Activated T-cell treated with anti-CD3 and anti-CD28 coated beads, Interleukin-2, amount 50 U/mL, for 72 hours (primary cell): ENCODE measurements at places on chromosomes 16 and 17.

GRCh38 chr17:48471817-48472410 lies 41.9 kb upstream of the SKAP1 start:
- no peak for DNase-seq

- DNase-seq, result no peak
Observed at GRCh38 chr16:74657870-74658642, 8.6 kb downstream of the RFWD3 start.

GRCh38 chr17:27956601-27957445 lies 63.7 kb upstream of the LYRM9 start:
- DNase-seq, result no peak

DNA sequence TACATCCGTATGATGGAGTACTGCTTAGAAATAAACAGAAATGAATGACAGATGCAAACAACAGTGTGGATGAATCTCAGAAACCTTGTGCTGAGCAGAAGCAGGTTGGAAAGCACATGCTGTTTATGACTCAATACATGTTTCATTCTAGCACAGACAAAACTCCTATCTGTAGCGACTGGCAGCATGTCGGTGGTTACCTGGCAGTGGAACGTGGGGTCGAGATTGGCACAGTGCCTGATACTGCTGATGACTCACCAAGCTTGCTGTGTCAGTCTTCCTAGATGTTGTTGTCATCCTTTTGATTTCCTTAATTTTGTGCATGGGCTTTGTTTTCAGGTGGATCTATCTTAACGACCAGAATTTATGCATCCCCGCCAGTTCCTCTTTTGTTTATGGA lies 62.1 kb downstream of the GAN start:
- DNase-seq, result peak; percentile 54

DNA sequence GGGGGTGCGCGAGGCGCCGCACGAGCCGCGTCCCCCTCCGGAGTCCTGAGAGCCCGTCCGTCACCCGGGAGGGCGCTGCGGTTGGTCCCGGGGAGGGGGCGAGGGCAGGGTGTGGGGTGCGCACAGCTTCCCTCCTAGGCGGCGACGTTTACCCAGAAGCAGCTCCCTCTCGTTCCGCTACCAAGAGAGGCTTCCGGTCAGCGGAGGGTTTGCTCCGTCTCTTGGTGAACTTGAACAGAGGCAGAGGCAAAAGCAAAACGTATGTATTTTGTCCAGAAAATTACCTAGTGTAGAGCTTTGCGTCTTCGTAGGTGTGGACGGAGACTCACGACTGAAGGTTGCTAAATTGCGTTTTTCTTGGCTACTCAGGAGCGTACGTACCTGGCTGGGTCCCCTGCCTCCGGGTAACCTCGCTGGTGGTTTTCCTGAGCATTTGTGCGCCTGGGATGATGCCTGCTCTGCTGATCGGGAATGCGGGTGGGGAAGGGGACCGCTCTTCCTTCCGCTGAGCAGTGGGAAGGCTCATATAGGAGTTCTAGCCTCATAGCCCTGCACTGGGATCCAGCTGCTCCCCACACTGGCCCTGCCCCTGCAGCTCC lies 833 bp downstream of the WSCD1 start:
- DNase-seq, result peak; percentile 12

DNA sequence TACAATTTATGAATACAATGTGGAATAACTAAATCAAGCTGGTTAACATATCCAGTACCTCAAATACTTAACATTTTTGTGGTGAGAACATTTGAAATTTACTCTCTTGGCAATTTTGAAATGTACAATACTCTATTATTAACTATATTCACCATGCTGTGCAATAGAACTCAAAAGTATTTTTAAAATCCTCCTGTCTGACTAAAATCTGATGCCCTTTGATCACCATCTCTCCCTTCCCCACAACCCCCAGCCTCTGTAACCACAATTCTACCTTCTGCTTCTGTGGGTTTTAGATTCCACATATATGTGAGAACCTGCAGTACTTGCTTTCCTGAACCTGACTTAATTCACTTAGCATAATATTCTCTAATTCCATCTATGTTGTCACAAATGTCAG lies 71.6 kb upstream of the ALOX12 start:
- DNase-seq, result no peak

DNA sequence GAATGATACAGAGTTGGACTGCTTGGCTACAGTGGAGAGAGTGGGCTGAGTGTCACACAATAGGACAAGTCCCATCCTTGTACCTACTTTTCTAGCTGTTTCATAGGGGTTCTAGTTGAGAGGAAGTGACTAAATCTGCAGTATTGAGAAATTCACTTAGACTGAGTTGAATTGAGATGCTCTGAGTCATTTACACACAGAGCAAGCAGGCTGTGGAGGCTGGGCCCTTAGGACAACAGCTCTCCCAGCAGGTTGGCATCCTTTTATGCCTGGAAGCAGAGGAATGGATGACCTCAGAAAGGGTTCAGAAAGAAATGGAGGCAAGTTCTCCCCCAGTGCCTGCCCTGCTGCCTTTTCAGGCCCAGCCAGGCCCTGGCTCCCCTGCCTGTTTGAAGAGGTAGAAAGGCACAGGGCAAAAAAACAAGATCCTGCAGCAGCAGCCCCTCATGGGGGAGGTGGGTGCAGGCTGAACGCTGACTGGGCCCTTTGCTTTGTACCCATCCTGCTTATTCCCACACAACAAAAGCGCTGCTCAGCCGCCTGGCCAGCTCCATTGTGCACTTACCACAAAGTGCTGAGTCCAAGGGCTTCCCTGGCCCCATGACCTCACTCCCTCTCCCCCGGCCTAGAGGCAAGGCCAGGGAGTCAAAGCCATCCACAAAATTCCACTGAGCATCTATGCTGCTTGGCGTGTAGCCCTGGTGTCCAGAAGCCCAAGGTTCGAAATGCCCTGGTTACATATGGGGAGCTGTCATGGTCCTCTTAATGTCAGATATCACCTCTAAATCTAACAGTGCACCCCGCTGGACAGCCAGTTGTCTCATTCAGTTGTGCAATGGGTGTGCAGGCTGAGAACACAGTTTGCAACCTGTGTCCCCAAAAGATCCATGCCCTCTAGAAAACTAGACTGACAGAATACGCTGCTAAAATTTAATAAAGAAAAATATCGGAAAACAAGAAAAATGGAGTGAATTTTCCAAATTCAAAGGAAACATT lies 5.4 kb upstream of the CRYBA1 start:
- peak; percentile 41 for DNase-seq

DNA sequence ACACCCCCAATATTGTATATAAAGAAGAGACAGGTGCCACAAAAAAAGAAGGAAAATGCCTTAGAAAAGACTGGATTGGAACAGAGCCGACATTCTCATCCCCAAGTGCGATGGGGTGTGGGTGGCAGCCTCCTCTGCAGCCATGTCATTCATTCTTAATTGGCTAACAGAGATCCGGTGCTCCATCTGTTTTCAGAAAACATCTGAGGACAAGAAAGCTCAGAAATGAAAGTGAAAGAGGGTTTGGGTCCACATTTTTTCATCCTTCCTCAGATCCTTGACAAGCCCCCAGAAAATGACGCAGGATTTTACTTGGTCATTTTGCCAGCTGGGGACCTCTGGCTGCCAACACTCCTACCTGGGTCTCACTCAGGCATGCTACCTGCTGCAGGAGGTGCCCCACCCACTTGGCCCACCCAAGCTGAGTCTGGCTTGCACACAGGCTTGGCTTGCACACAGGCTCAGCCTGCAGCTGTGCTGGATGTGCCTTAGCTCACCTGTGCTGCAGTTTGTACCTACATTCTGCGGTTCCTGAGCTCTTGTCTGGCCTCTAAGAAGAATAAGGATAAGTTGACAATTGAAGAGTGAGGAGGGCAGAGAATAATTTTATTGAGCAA lies 21.9 kb downstream of the KIF2B start:
- DNase-seq, result no peak

DNA sequence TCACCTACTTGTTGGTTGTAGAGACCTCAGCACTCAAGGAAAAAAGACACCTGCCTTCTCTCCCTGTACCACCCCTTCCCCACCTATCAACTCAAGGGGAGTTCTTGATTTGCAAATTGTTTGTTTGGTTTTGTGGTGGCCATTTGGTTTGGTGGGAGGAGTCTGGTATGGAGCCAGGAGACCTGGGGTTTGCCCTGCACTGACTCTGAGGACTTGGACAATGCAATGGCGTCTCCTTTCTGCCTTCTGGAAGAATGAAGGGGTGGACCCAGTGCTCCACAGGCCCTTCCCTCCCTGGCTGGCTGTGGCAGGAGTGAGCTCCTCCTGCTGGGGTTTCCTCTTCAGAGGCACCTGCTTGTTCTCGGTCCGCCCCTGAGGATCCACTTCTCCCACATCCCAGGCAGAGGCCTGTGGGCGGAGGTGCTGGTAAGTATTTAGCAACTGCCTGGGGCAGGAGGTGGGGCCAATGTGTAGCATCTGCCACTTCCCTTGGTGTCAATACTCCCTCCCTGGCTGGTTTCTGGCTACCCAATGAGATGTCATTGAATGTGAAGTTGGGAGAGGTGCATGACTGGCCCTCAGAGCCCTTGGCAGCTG lies 164.5 kb downstream of the NTN1 start:
- DNase-seq, result no peak

- no peak for DNase-seq
Observed at GRCh38 chr17:21330436-21331160, 45.6 kb upstream of the KCNJ12 start.

- no peak for DNase-seq
Observed at GRCh38 chr17:10463402-10463801, 6.0 kb downstream of the MYH4 start.

DNA sequence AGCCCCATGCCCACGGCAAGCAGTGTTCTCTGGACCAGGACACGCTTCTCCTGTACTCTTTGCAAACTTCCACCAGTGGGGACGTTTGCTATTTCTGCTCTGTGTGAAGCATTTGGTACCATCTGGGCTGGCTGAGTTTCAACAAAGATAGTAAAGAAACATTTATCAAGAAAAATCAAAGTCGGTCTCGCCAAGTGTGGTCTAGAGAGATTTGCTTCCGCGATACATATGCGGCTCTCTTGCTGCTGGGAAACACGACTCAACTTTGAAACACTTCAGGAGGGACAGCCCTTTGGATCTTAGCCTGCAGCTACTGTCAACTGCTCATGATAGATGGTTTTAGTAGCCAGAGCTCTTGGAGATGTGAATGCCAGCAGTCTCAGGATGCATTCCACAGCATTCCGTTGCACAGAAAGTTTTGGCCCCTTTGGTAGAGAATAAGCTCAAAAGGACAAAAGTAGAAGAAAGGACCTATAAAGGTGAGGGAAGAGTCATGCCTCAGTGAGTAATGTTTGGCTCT lies 168.2 kb upstream of the CACNG3 start:
- no peak for DNase-seq
